ENCODE measurements at places on chromosomes 11 and 22. TPM values are rescaled to one million over a fixed set of nuclear protein-coding genes. Genes with fewer than 3 reads are reported as not detected.
A peak's percentile ranks its signal among the peaks of the same experiment; 100 is the strongest.

The SBF2 gene
- total RNA-seq: 54.8 TPM

GRCh38 chr11:116176484-116177005 is 596.2 kb downstream of the BUD13 start:
- no peak for DNase-seq

The BAIAP2L2 gene
- not detected for total RNA-seq

DNA sequence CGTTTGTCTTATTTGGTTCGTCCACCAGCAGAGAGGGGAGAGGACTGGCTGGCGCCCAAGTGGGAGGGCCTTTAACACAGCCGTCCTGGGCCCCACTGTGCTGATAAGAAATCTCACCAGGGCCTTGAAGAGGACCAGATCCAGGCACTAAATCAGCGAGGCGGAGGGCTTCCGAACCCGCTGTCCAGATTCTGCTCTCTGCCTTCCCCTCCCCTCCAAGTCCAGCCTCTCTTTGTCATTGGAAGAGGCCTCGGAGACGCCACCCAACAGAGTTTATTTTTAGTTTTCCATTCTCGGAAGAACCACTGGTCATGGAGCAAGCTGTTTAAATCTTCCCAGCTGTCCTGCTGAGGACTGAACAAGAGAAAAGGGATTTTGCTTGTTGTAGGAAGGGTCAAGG is 9.3 kb upstream of the FXYD6 start:
- peak; percentile 91 for DNase-seq

The APLNR gene
- 88.2 TPM for total RNA-seq

The MAPK8IP1 gene
- total RNA-seq: 12.7 TPM

DNA sequence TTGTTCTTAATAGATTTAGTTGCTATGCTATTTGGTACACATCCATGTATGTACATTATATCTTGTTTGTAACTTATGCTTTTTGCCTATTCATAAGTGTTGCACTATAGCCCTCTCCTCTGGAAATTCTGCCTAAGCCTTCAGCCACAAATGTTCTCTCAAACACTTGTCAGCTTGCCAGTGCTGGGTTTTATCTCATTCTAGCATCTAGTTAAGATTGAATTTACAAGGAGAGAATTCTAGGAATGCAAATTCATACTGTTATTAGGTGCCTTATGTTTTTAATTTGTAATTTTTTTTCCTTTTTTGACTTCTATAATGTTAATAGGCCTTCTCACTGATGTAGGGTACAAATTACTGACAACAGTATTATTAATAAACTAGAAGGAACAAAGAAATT is 14.6 kb upstream of the CTSC start:
- DNase-seq: peak; percentile 25

DNA sequence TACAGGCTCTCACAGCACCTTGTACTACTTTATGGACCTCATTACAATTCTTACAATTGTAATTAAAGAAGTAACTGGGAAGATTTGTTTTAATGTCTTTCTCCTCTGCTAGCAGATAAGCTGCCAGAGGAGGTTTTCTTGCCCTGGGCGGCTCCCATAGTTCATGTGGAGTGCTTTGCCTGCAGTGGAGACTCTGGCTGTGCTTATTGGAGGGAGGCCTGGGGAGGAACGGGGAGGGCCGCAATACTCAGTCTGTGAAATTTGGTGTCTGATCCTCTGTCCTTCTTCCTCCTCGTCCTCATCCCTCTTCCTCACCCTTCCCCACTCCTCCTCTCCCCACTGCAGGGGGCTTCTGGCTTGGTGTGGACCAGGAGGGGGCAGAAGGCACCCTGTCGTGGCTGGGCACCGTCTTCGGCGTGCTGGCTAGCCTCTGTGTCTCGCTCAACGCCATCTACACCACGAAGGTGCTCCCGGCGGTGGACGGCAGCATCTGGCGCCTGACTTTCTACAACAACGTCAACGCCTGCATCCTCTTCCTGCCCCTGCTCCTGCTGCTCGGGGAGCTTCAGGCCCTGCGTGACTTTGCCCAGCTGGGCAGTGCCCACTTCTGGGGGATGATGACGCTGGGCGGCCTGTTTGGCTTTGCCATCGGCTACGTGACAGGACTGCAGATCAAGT is 5.6 kb downstream of the SLC35C1 start:
- DNase-seq: no peak

The OR8A1 gene
- total RNA-seq: not detected

- peak; percentile 86 for DNase-seq
Measured at GRCh38 chr11:117809236-117810055, 12.4 kb upstream of the DSCAML1 start.

The MYOD1 gene
- total RNA-seq: 31.8 TPM

The CRYBA4 gene
- not detected for total RNA-seq

The CBX6 gene
- 29.7 TPM for total RNA-seq

GRCh38 chr11:32358729-32359128 is 76.6 kb downstream of the WT1 start:
- no peak for DNase-seq

GRCh38 chr22:48098243-48098920 is 1335.9 kb downstream of the TBC1D22A start:
- DNase-seq: no peak

DNA sequence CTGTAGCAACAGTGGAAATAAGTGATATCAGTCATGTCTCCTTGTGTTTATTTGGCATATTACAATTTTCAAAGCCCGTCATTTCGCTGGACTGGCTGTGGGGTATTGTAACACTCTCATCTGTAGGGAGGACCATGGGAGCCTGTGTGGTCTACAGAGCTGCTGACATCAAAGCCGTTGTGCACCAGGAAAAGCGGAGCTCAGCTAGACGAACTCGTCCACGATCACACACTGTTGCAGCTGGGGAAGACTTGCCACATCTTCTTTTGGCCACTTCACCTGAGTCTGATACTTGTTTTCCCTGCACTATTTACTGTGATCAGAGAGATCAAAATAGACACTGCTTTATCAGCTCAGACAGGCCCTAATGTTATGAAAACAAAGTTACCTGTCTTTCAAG is 741.3 kb downstream of the OPCML start:
- no peak for DNase-seq

- no peak for DNase-seq
Measured at GRCh38 chr11:28524098-28524497, 415.9 kb downstream of the METTL15 start.

The MEI1 gene
- total RNA-seq: not detected

The CREBZF gene
- 101 TPM for total RNA-seq

DNA sequence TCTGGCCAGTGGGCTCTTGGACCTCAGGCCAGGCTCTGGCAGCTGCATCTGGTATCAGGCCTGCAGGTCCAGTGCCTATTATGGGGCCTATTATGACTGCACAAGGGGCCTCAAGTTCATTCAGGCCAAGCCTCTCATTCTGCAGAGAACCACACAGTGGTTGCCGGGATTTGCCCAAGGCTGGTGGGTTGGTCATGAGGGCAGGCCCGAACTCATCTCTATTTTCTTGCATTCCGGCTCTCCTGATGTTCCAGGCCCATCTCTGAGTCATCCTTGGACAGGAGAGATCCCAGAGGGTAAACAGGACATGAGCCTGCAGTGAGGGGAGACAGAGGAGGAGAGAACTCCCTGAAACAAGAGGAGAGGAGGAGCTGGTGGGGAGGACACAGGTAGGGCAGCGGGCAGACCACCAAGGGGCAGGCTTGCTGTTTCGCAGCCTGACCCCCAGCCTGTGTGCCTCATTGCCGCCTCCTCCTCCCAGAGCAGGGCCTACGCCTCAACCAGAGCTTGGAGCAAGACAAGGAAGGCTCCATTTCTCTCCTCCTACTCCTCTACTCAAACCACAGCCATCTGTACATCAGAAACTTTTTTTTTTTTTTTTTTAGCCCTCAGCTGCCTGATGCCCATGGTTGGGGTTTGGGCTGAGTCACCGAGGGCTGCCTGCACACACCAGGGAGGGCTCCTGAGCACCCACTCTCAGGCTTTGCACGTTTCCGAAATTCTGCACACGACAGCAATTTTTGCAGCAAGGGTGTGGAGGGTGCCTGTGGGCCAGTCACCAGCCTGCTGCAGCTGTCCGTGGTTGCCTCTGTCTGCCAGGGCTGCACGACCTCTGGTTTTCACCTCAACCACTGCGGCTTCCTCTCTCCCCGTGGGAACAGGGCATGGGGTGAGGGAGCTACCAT is 12.7 kb upstream of the TREH start:
- no peak for DNase-seq

The FGF4 gene
- not detected for total RNA-seq

The MYEOV gene
- total RNA-seq: 1.3 TPM

DNA sequence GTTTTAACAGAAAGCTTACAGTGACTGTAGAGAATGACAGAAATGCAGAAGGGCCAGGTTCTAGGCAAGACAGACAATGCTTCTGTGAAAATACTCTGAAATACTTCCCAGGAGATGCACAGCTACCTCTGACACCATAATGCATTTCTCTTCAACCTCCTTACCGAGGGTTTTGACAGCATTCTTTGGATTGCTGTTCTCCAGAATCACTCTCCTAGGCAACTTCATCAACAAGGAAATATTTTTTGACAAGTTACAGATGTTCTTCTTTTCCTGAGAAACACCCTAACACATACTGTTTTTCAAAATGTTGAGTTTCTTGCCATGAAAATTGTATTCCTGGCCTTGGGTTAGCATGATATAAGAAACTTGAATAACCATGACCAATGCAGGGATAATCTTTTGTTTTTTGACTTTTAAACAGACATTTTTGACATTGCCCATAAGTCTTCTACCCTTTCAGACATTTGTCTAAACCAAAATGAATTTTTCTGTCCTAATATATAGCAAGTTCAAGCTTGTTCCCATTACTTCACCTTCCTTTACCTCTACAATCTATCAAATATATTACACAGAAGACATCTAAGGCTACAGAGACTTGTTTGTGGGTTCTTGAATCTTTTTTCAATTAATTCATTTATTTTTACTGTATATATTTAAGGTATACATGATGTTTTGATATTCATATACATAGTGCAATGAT is 108.1 kb downstream of the CCDC34 start:
- DNase-seq: peak; percentile 87

The GGTLC2 gene
- total RNA-seq: not detected

- no peak for DNase-seq
Measured at GRCh38 chr22:30023099-30023660, 57.1 kb upstream of the HORMAD2 start.

- DNase-seq: no peak
Measured at GRCh38 chr11:45850446-45850845, 3.2 kb downstream of the CRY2 start.

- peak; percentile 33 for DNase-seq
Measured at GRCh38 chr11:120306519-120307242, 18.4 kb upstream of the TLCD5 start.

- DNase-seq: no peak
Measured at GRCh38 chr11:134030853-134031252, 38.0 kb upstream of the JAM3 start.

The FAM227A gene
- total RNA-seq: 1.9 TPM

DNA sequence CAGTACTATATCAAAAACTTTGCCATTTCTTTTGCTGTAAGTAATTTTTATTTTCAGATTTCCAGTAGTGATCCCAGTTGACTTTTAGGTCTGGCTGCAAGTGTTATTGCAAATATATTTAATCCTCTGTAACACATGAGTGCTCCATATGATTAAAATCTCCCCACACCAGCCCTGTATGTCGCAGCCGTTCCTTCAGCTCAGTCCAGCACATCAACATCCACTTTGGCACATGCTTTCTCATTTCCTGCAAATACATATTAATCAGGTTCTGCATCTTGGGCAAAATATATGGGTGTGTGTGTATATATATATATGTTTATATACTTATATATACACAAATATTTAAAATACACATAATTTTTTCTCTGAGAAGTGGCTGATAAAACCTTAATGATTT is 919.5 kb downstream of the JRKL start:
- no peak for DNase-seq

DNA sequence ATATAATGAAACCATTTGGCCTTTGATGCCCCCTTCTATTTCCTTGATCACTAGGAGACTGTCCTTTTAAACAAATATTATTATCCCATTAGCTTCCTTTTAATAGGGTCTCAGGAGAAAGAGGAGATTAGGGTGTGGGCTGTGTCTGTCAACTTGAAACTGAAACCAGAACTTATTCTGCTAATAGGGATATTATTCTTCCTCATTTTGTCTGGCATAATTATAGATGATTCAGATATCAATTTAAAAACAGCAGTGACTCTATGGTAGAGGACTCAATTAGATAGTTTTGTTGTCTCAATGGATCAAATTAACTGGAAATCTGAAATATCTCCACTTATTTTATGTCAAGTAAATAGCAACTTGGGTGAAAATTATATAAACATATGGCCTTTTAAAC is 584.9 kb upstream of the CCDC90B start:
- DNase-seq: no peak

The SOX10 gene
- total RNA-seq: 14.9 TPM

DNA sequence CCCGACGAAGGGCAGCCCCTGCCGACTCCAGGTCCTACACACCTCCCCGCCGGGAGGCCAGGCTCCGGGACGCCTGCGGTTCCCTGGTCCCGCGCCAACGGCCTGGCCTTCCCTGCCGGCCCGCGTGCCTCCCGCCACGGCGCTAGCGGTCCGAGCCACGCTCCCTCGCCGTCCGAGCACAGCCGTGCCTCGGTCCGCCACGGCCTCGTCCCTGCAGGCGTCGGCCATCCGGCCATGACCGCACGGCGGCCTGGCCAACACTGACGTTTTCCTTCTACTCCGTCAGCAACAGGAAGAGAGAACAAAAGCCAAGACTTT is 532 bp downstream of the EIF4G2 start:
- DNase-seq: no peak

GRCh38 chr11:48124880-48125279 is 91.7 kb upstream of the OR4B1 start:
- no peak for DNase-seq

- DNase-seq: no peak
Measured at GRCh38 chr11:6695377-6695776, 12.2 kb upstream of the MRPL17 start.

- no peak for DNase-seq
Measured at GRCh38 chr11:12157241-12157661, 46.9 kb downstream of the MICAL2 start.

DNA sequence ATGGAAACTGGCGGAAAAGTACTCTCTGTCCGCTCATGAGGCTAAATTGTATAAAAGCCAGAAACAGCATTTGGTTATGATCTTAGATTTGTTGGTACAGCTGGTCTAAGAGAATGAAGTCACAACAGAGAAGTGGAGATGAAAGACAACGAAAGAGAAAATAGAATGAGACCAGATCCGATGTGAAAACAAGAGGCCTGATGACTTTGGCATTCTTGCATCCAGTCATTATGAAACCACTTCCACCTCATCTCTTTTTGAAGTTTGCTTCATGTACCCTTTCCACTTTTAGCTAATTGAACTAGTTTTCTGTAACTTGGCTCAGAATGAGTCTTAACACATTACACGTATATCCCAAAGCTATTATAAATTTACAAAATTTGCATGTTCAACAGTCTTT is 1431.7 kb downstream of the LRRC4C start:
- DNase-seq: no peak

- peak; percentile 75 for DNase-seq
Measured at GRCh38 chr11:110463153-110463552, 33.4 kb downstream of the FDX1 start.

The IL17RA gene
- total RNA-seq: 3.7 TPM

The TRPM5 gene
- 0.41 TPM for total RNA-seq

GRCh38 chr22:24006207-24006913 is 1.1 kb upstream of the GSTT4 start:
- no peak for DNase-seq
